ENCODE measurements at places on chromosomes 11 and 22. TPM values are rescaled to one million over a fixed set of nuclear protein-coding genes. Genes with fewer than 3 reads are reported as not detected.

Gene OR2D2
- 0.24 TPM for total RNA-seq

Gene KRTAP5-11
- not detected for total RNA-seq

Gene KCNJ1
- total RNA-seq, result not detected

Gene DCDC1
- 0.09 TPM for total RNA-seq

Gene SHISA8
- not detected for total RNA-seq

Gene KIRREL3
- total RNA-seq, result not detected

Gene RNF215
- total RNA-seq, result 19.0 TPM

Gene GRIK4
- 0.76 TPM for total RNA-seq

Gene GAL
- total RNA-seq, result 1.4 TPM

Gene C1QTNF4
- 1.3 TPM for total RNA-seq

Gene XKR3
- total RNA-seq, result 0.31 TPM

Gene RCOR2
- total RNA-seq, result 1.4 TPM

Gene APOA4
- total RNA-seq, result not detected

Gene PANX2
- 4.6 TPM for total RNA-seq

Gene THY1
- total RNA-seq, result 46.6 TPM

Gene SLC22A8
- not detected for total RNA-seq

Gene PLAAT4
- total RNA-seq, result 105 TPM

Gene PRRG4
- 12.6 TPM for total RNA-seq

Gene MN1
- 5.1 TPM for total RNA-seq

Gene TENM4
- total RNA-seq, result 3.4 TPM

Gene PIH1D2
- 2.7 TPM for total RNA-seq

Gene OR52J3
- total RNA-seq, result not detected

Gene LDLRAD3
- total RNA-seq, result 14.4 TPM

Gene APOBEC3G
- 15.7 TPM for total RNA-seq

Gene TALDO1
- 206 TPM for total RNA-seq

Gene CD3E
- total RNA-seq, result 10.5 TPM

Gene GRM5
- 0.08 TPM for total RNA-seq

Gene TRAF6
- 11.3 TPM for total RNA-seq

Gene TPH1
- total RNA-seq, result 0.26 TPM

Gene INS
- not detected for total RNA-seq

Gene BTG4
- not detected for total RNA-seq

Gene PGA5
- not detected for total RNA-seq

Gene LDHAL6A
- not detected for total RNA-seq

Gene SPTBN2
- total RNA-seq, result 26.4 TPM

Gene MIOX
- not detected for total RNA-seq

Gene RIC3
- total RNA-seq, result 8.2 TPM

Gene DDI1
- not detected for total RNA-seq
